ENCODE measurements at places on chromosomes 13 and 19.
A peak's percentile ranks its signal among the peaks of the same experiment; 100 is the strongest.

DNA sequence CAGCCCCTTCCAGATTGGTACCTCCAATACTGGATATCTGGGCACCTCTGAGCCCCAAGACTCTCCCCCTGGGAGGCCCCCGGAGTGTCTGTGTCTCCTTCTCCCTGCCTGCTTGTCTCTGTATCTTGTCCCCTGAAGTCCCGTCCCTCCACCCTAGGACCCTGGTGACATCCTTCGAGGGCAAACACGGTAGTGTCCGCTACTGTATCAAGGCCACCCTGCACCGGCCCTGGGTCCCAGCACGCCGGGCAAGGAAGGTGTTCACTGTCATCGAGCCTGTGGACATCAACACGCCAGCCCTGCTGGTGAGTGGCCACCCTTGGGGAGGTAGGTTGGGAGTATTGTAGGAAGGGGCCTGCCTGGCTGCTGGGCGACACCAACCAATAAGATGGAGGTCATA lies 844 bp downstream of the ARRDC2 start:
- DNase-seq: no peak

- no peak for DNase-seq
Observed at GRCh38 chr13:50162001-50162400, 146.8 kb downstream of the KCNRG start.

DNA sequence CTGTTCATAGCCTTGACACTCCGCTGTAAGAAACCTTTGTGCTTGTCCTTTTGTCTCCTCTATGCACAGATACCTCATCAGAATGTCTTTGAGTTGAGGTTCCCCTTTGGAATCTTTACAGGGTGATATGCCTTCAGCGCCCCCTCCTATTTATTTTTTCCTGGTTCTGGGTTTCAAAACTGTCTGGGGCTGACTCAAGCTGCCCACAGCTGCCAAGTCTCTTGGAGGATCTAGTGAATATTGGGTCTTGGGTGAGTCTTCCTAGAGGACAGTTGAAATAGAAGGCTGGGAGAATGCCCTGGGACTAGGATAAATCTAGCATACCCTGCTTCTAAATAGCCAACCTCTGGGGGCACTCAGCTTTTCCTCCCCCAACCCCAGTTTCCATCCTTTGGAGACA lies 930 bp downstream of the ZNF136 start:
- DNase-seq: no peak

- DNase-seq: peak; percentile 35
Observed at GRCh38 chr19:4870025-4870700, 2.7 kb upstream of the PLIN3 start.

- no peak for DNase-seq
Observed at GRCh38 chr13:95050800-95051615, 250.2 kb downstream of the ABCC4 start.

- no peak for DNase-seq
Observed at GRCh38 chr19:16308081-16308480, 16.5 kb upstream of the KLF2 start.

DNA sequence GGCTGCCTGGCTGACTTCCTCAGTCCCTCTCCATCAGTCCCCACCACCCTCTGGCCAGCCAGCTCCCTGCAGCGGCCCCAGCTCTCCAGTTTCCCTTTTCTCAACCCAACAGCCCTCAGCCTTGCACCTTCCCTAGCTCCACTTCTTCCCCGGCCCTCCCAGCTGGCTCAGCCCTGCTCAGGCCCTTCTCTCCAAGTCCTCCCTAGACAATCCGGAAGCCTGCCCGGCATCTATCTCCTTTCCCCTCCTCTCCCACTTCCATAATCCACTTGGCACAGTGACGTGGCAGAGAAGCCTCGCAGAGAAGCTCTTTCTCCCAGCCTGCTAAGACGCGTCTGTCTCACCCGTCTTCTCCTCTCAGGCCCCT lies 1.1 kb downstream of the UBXN6 start:
- no peak for DNase-seq

- DNase-seq: no peak
Observed at GRCh38 chr13:98173431-98174152, 3.5 kb downstream of the RNF113B start.

DNA sequence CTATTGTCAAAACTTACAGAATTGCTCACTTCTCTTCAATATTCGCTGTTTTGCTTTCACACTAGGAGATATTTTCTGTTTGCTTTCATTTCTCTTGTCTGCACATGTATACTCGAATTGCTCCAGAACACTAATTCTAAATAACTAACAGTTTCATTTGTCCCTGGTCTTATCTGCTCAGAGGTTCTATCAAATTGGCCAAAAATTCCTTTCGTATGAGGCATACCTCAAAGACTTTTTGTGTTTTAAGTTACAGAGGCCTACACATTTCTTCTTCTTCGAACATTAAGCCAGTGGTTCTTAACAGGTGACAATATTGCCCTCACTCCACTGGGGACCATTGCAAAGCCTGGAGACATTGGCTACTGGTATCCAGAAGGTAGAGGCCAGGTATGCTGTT lies 1314.6 kb downstream of the EFNB2 start:
- no peak for DNase-seq

DNA sequence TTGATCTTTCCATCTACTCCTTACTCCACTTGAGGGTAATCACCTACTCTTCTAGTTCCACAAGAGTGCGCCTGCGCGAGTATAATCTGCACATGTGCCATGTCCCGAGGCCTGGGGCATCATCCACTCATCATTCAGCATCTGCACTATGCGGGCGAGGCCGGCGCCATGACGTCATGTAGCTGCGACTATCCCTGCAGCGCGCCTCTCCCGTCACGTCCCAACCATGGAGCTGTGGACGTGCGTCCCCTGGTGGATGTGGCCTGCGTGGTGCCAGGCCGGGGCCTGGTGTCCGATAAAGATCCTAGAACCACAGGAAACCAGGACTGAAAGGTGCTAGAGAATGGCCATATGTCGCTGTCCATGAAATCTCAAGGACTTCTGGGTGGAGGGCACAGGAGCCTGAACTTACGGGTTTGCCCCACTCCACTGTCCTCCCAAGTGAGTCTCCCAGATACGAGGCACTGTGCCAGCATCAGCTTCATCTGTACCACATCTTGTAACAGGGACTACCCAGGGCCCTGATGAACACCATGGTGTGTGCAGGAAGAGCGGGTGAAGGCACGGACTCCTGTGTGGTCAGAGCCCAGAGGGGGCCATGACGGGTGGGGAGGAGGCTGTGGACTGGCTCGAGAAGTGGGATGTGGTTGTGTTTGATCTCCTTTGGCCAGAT lies 2.7 kb upstream of the KLK2 start:
- peak; percentile 5 for DNase-seq

DNA sequence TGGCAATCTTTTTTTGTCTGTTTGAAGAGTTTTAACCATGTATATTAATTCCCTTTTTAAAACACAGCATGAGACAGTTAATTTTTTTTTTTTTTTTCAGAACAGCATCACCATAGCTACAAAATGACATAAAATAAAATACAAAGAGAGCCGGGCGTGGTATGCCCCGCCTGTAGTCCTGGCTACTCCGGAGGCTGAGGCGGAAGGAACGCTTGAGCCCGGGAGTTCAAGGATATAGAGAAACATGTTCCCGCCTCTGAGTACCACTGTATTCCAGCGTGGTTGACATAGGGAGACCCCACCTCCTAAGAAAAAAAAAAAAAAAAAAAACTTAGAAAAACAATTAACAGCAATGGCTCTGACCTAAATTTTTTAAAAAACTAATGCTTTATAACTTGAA lies 10.0 kb upstream of the INSR start:
- no peak for DNase-seq

GRCh38 chr13:73993661-73994060 lies 140.5 kb downstream of the KLF12 start:
- DNase-seq: no peak

Data from stimulated activated CD4-positive, alpha-beta T cell treated with anti-CD3 and anti-CD28 coated beads, Interleukin-4, amount 100 ng/mL, for 24 hours (primary cell).